ENCODE measurements at places on chromosomes 4 and X. TPM values are rescaled to one million over a fixed set of nuclear protein-coding genes. Genes with fewer than 3 reads are reported as not detected.

The CXCL8 gene
- total RNA-seq, result 0.27 TPM

The FAM241A gene
- total RNA-seq, result 0.53 TPM

The CDS1 gene
- 0.30 TPM for total RNA-seq

The CTPS2 gene
- total RNA-seq, result 25.3 TPM

The EBP gene
- 35.2 TPM for total RNA-seq

The AVPR2 gene
- total RNA-seq, result not detected

The NHSL2 gene
- 2.1 TPM for total RNA-seq

The CT45A1 gene
- total RNA-seq, result not detected

The FBXL5 gene
- total RNA-seq, result 110 TPM

GRCh38 chrX:104488811-104489210 lies 77.2 kb upstream of the IL1RAPL2 start:
- no peak overlapping the region for H3K4me3 ChIP-seq
- DNase-seq, result no peak
- H3K27me3 ChIP-seq, result peaks cover 6% of the 10 kb centered on the region
- H3K27ac ChIP-seq, result no peak overlapping the region

DNA sequence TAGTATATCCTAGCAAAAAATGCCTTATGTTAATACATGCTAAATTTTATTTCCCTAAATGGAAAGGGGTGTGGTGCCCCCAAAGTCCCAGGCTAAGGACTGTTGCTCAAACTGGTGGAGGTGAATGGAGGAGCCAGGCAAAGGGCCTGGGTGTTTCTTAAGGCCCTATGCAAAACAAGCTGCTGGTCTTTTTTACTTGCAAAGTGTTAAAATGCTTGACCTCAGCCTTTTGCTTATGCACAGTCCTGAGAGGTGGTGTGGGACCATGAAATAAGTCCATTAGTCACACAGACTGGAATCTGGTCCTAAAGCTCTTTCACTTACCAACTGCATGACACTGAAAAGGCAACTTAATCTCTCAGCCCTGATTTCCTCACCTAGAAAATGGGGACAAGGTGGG lies 223.5 kb upstream of the MBNL3 start:
- no peaks in the 10 kb centered on the region for H3K36me3 ChIP-seq
- no peak overlapping the region for H3K4me3 ChIP-seq
- H3K27me3 ChIP-seq, result no peaks in the 10 kb centered on the region
- H3K4me1 ChIP-seq, result peaks cover 15% of the 10 kb centered on the region
- no peak for DNase-seq
- H3K27ac ChIP-seq, result no peak overlapping the region

- H3K4me1 ChIP-seq, result no peaks in the 10 kb centered on the region
- DNase-seq, result no peak
- H3K27ac ChIP-seq, result no peak overlapping the region
- no peak overlapping the region for H3K4me3 ChIP-seq
- no peaks in the 10 kb centered on the region for H3K36me3 ChIP-seq
These were observed 67.2 kb upstream of the IBSP start for GRCh38 chr4:87732033-87732765.

DNA sequence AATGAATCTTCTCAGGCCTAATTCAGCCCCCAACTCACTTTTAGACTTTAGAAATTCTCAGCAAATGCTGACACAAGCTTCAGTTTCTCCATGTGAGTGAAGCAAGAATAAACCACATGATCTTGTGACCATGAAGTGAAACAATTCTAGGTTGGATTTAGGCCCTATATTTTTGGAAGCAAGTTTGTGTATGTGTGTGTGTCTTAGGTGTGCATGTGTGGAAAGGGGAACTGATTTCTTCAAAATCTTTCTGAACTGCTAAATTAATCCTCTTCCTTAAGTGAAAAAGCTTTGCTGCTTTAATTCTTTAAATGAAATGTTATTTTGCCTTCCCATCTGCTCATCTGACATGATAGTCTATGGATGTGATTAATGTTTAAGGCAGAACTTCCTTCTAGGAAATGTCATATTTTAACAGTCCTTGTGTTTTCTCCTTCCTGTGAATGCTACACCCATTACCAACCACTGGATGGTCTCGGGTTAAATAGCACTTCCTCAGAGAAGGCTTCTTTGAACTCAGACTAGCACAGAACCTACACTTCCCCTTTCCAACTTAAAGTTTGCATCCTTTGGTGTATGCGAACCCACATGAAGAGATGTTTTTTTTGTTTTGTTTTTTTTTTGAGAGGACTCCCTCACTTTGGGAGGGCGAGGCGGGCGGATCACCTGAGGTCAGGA lies 1.2 kb upstream of the TMEM144 start:
- no peak for DNase-seq
- H3K4me3 ChIP-seq, result no peak overlapping the region
- H3K4me1 ChIP-seq, result peaks cover 25% of the 10 kb centered on the region
- no peaks in the 10 kb centered on the region for H3K27me3 ChIP-seq
- H3K36me3 ChIP-seq, result no peaks in the 10 kb centered on the region

DNA sequence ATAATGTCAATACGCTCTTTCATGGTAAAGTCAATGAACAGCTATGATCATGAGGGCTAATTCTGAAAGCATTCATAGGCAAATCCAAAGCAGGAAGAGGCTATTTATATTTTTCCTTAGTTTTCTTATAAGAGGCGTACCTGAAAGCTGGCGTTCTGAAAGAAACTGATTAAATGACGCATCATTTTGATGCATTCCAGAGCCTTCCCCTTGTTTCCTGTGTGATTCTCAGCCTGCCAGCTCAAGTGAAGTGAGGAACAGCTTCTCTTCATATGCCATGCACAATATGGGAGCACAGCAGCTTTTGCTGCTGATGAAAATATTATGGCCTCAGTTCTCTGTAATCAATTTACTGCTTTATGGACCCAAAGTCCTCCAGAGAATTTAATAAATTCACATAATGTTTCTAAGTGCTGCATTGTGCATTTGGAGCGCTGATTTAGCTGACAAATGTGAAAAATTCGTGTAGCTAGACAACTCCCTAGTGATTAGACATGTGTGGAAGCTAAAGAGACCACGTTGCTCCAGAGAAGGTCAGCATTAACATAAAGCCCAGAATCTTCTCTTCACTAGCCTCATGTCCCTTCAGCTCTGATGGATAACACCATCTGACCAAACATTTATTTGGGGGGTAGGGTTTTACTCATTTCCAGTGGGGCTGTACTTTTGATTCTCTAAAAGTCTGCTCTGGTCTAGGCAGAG lies 110.8 kb downstream of the GPAT3 start:
- DNase-seq, result no peak
- no peak overlapping the region for H3K4me3 ChIP-seq
- peaks cover 24% of the 10 kb centered on the region for H3K27me3 ChIP-seq
- H3K27ac ChIP-seq, result no peak overlapping the region
- H3K36me3 ChIP-seq, result no peaks in the 10 kb centered on the region
- H3K4me1 ChIP-seq, result peaks cover 3% of the 10 kb centered on the region

GRCh38 chrX:34900691-34901090 lies 41.9 kb upstream of the FAM47B start:
- H3K4me1 ChIP-seq, result peaks cover 32% of the 10 kb centered on the region
- H3K27ac ChIP-seq, result no peak overlapping the region
- no peak for DNase-seq

GRCh38 chrX:34146906-34147305 lies 14.8 kb upstream of the FAM47A start:
- DNase-seq, result no peak
- H3K27ac ChIP-seq, result no peak overlapping the region
- H3K27me3 ChIP-seq, result no peaks in the 10 kb centered on the region
- H3K4me3 ChIP-seq, result no peak overlapping the region

DNA sequence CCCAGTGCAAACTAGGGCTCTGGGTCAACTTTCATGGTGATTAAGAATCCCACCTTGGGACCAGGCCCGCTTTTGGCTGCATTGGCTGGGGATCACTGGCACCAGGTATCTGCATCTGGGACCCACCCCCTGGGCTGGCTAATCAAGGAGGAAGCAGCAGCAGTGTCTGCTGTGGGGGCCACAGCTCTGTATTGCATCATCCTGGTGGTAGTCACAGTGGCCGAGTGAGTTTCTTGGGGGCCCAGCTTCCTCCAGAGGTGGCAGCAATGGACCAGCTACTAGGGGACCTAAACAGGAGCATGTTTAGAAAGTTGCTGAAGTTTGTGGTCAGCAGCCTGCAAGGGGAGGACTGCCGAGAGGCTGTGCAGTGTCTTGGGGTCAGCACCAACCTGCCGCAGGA lies 15.7 kb downstream of the LNX1 start:
- H3K27me3 ChIP-seq, result no peaks in the 10 kb centered on the region
- DNase-seq, result no peak
- peaks cover 23% of the 10 kb centered on the region for H3K4me1 ChIP-seq
- H3K4me3 ChIP-seq, result no peak overlapping the region
- no peaks in the 10 kb centered on the region for H3K36me3 ChIP-seq

- no peak overlapping the region for H3K27ac ChIP-seq
- DNase-seq, result no peak
These were observed 20.1 kb upstream of the IL3RA start for GRCh38 chrX:1316527-1316926.
